Thoracic aorta (tissue), 2 donors: ENCODE measurements at places on chromosomes 5 and 9. TPM values are rescaled to one million over a fixed set of nuclear protein-coding genes. Genes with fewer than 3 reads are reported as not detected.

The NMUR2 gene
- total RNA-seq: not detected

The POLR3G gene
- total RNA-seq: not detected

The SERINC5 gene
- 12.8 TPM for total RNA-seq

The SPAAR gene
- 4.9 TPM for total RNA-seq

The GNA14 gene
- total RNA-seq: 5.8 TPM

The PTPRD gene
- 19.6 TPM for total RNA-seq

The LIFR gene
- 61.1 TPM for total RNA-seq

The SNCAIP gene
- 8.5 TPM for total RNA-seq

The NUTM2F gene
- total RNA-seq: not detected

The ZNF883 gene
- total RNA-seq: 0.95 TPM

The C5orf34 gene
- total RNA-seq: 3.0 TPM

The DHFR gene
- total RNA-seq: 11.9 TPM

The FGF1 gene
- total RNA-seq: 56.7 TPM

The TNFSF8 gene
- 5.8 TPM for total RNA-seq

The RMRP gene
- 1,550 TPM for total RNA-seq

The SLC6A3 gene
- not detected for total RNA-seq

DNA sequence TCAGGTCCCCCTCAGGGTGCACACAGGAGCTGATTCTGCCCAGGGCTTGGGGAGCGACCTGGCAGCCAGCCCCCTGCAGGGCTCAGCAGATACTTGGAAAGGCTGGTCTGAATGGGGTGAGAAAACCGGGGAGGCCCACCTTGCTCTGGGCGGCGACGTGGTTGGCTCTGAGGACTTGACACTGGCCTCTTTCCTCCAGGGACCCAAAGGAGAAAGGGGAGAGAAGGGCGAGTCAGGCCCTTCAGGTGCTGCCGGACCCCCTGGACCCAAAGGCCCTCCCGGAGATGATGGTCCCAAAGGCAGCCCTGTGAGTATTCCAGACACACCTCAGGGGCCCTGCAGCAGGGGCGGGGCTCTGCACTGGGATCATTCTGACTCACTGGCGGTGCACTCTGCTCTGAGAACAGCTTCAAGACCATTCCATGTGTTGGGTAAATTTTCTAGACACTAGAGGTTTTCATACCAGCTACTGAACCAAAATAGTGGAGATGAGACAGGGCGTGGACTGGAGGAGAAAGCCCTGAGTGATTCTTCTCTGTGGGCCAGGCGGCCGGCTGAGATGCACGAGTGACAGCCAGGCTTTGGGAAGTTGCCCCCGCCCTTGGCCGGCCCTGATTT is 65.9 kb upstream of the FCN2 start:
- no peak for DNase-seq

GRCh38 chr5:167511276-167511675 is 780.2 kb upstream of the WWC1 start:
- no peak for DNase-seq

- no peak for DNase-seq
Measured at GRCh38 chr5:180785121-180785781, 17.4 kb downstream of the MGAT1 start.

DNA sequence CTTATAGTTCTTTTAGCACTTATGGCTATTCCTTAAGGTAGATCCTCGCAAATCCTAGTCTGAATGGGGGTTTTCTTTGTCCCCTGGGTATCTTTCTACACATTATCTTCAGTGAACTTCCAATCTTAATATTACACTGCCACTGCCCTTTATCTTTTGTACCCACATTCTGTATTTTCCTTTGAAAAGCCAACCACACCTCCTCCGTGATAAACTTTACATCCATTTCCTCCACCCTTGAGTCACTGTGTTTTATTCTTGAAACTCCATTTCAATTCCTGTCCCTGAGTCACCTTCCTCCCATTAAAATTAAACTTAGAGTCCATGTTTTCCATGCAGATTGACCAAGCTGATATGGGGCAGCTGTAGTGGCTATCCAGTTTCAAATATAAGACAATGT is 43.2 kb upstream of the RICTOR start:
- DNase-seq: no peak

- no peak for DNase-seq
Measured at GRCh38 chr5:76403766-76404222, 709 bp downstream of the IQGAP2 start.

DNA sequence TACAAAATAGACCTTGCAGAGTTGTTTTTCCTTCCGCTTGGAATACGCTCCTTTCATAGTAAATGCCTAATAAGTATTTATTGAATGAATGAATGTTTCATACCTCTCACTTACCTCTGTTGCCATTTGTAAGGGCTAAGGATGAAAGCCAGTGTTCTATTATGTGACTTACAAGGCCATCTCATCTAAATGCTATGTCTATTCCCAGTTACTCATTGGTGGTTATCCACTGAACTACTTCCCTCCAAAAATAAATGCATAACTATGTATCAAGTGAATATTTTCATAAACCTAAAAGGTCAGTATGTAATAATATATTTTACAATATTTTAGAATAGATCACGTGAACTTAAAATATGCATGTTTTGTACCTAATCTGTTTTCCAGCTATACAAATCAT is 670.5 kb upstream of the RGMB start:
- DNase-seq: no peak

DNA sequence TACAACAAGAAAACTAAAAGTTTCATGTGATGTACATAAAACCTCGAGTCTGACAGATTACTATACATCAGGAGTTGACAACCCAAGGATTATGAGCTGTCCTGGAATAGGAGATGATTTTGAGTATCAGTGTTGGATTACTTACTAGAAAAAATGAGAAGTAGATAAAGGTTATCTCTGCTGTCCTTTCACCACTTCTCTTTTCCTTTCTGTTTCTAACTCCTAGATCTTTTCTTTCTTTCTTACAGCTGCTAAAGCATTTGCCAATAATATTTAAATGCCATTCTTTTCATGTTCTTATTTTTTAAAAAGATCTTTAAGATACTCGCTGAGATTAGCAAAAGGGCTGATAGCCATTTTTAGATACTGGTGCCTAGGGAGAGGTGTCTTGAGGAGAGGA is 14.8 kb downstream of the RBM27 start:
- DNase-seq: no peak

GRCh38 chr5:179418972-179419371 is 73.7 kb upstream of the ADAMTS2 start:
- no peak for DNase-seq

GRCh38 chr9:100554935-100555401 is 22.9 kb upstream of the CAVIN4 start:
- DNase-seq: no peak

- no peak for DNase-seq
Measured at GRCh38 chr5:67817652-67818051, 397.9 kb upstream of the PIK3R1 start.

GRCh38 chr9:80796632-80797031 is 892.7 kb downstream of the TLE1 start:
- DNase-seq: no peak

- DNase-seq: no peak
Measured at GRCh38 chr5:143063175-143063970, 293.2 kb downstream of the ARHGAP26 start.

DNA sequence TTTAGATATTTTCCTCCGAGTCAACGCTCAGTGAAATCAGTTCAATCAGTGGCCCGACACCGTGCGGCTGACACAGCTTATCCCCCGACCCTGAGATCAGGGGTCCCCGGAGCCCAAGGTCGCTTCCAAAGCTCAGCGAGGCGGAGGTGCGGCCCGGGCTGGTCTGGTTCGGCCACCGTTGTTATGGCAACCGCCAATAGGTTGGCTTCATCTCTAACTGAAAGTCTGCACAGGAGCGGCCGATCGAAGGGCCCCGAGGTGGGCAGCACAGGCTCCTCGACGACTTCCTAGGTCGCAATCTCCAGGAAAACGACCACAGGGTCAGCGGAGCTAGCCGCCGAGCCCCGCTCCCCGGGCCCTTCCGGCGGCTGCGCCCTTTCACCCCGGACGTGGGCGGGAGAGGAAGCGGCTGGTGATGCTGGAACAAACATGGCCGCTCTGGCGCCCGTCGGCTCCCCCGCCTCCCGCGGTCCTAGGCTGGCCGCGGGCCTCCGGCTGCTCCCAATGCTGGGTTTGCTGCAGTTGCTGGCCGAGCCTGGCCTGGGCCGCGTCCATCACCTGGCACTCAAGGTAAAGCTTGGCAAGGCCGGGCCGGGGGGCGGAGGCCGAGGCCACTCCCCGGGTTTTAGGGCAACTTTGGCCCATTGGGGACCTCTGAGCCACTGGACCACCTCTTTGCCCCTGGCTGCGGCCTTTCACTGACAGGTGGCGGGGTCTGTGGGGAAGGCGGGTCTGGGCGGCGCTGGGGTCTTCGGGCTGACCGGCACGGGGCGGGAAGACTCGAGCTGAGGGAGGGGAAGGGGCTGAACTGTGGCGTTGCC is at the start of gene GPR107:
GPR107 (plus strand) TSS at position 403 of the 821 bp plus-strand sequence; CDS start at position 430, 27 bp downstream.
- DNase-seq: no peak

DNA sequence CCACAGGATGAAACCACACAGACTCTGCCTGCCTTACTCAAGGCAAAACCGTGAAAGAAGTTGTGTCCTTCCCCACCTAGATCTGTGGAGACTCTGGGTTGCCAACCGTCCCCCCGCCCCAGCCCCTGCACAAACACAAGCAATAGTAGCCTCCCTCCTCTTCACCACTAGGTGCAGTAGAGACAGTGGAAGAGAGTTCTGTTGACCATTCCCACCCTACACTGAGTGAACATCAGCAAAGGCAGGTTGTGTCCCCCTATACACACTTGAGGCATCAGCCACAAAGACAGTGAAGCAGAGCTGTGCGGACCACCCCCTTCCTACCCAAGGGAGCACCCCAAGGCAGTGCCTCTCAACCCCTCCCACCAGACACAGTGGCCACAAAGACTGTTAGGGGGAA is 223.7 kb upstream of the NFIL3 start:
- no peak for DNase-seq

- DNase-seq: no peak
Measured at GRCh38 chr5:120614531-120615180, 150.6 kb downstream of the PRR16 start.

GRCh38 chr5:40547994-40548575 is 131.6 kb upstream of the PTGER4 start:
- no peak for DNase-seq

DNA sequence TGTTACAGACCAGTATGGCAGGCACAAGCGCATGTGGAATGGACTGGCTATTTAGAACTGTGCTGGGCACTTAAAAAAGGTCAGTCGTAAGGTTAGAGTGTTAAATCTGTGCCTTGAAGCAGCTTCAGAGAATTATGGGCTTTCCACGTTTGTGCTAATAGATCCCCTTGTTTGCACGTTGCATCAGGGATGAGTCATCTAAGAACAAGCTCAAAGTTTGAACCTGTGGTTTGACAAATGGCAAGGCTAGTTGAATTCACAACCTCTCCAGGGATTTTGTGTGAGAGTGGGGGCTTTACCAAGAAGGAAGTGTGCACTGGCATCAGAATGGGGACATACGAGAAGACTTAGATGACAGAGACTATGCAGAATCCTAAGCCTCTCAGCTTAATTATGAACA is 249.6 kb downstream of the IRX1 start:
- DNase-seq: no peak

DNA sequence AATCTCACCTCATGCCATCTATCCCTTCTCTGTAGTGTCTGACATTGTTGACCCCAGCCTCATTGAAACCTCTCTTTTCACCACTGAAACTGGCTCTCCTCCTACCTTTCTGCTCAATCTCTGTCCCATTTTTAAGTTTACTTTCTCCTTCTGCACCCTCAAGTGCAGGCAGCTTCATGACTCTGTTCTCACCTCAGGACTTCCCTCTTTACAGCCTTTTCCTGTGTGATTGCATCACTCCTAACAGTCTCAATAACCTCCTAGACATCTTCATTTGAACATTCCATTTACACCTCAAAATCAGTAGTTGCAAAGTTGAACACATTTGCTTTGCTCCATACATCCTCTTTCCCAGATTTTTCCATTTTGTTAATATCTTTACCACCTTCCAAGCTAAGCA is 172.1 kb downstream of the RASEF start:
- DNase-seq: no peak

DNA sequence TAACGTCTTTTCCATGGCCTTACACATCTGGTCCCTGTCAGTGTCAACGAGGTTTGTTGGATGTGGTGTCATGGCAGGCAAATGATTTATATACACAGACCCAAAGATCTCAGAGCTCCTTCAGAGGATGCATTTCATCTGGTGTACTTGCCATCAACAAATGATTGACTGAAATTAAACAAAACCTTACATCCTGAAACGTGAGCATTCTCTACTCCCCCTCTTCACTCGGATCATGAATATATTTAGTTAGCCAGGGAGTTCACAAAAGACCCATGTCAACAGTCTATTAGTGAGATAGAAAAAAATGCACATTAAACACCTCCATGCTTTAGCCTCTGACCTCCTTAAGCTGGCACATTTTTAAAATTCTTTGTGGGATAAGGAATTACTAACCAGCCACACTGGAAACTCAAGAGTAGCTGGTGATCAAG is 215.6 kb downstream of the EFNA5 start:
- no peak for DNase-seq

GRCh38 chr9:87665505-87665904 is 60.4 kb upstream of the CTSL start:
- DNase-seq: no peak

GRCh38 chr9:17878810-17879370 is 300.0 kb downstream of the SH3GL2 start:
- no peak for DNase-seq

- DNase-seq: no peak
Measured at GRCh38 chr9:2691212-2691611, 26.1 kb upstream of the KCNV2 start.

GRCh38 chr5:179312557-179313235 is 32.6 kb downstream of the ADAMTS2 start:
- DNase-seq: no peak

GRCh38 chr5:91307048-91307447 is 76.1 kb downstream of the ARRDC3 start:
- no peak for DNase-seq

- DNase-seq: no peak
Measured at GRCh38 chr5:148956477-148957385, 106.1 kb downstream of the SH3TC2 start.
